ENCODE measurements at places on chromosomes 1 and 21.

GRCh38 chr1:34101151-34101550 lies 63.9 kb downstream of the CSMD2 start:
- no peak for DNase-seq

- DNase-seq: no peak
Measured at GRCh38 chr1:94973309-94973922, 46.5 kb upstream of the CNN3 start.

- no peak for DNase-seq
Measured at GRCh38 chr1:243408479-243408878, 152.6 kb downstream of the SDCCAG8 start.

DNA sequence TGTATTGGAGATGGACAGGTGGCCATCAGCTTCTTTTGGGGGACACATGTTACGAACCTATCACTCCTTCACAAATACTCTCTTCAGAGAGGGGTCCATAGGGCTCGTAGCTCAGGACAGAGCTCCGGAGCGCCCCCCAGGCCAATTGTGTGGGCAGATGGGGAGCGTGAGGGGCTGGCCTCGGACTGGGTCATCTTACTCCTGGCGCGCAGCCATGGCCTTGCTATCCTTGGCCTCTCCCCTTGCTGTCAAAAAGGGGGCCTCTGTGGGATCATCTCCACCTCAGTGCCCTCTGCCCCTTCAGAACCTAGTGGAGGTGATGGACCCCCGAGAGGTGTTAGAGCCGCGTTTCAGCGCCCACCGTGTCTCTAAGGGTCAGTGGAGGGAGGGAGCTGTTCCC lies 35.0 kb downstream of the ATP5PO start:
- no peak for DNase-seq

GRCh38 chr21:31654340-31654739 lies 5.2 kb upstream of the SOD1 start:
- DNase-seq: no peak

- DNase-seq: no peak
Measured at GRCh38 chr1:43206600-43207228, 34.6 kb downstream of the CFAP57 start.

DNA sequence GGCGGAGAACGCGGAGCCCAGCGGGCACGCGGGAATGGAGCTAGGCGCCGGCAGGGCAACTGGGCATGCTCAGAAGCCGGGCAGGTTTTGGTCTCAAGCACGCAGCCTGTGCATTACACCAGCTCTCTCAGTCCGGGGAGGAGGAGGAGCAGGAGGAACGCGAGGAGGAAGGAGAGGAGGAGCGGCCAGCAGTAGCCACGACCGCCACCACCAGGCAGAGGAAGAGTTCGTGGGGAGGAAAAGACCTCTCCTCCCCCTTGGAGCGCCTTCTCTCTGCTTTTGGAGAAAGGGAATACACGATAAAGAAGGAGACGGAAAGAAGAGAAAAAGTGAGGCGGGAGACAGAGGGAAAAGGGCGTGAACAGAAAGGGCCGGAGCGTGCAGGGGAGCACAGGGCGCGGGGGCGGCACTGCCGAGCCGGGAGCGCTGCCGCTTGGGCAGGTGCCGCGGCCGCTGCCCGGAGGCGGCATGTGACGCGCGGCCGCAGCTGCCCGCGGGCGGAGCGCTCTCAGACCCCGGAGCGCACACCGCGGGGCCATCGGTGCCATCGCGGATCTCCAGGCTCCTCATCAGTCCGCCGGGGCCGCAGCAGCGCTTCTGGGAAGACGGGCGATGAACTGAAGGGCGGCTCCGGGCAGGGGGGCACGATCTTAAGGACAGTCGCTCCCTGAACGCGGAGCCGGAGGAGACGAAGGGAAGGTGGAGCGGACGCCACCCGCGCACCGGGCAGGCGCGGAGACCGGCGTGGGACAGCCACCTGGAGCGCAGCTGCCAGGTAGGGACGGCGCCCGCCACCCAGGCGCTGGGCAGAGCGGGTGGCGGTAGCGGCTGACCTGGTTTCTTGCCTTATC lies at the start of gene CHRM3:
TSS of gene CHRM3 (plus strand) at position 116 of the 851 bp plus-strand sequence. CDS start 520,884 bp downstream, outside the sequence.
- peak; percentile 48 for DNase-seq

DNA sequence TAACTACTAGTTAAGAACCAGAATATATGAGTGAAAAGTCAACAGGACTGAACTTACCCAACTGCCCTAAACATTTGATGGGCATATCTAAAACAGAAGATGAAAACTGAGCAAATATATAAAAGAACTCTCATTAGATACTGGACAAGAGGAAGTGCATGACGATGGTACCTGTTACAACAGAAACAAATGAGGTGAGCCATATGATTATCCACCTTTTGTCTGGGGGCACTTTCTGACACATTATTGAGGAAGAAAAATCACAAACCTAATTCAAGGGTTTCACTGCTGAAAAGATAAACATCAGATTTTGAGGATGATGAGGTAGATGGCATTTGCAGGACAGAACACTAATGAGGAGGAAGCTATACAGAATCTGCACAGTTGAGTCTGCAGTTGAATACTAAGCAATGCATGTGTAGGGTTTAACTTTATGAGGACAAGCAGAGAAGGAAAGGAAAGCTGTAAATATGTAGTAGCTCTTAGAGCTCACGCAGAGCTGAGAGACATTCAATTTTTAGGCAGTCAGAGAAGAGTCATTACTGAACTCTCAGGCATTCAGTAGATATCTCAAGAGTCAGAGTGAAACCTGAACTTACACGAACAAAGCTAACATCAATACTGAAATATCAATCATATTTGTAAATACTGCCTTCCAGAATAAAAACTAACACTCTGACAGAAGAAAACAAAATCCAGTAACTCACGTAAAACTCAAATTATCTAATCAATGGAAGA lies 262.1 kb downstream of the AKT3 start:
- peak; percentile 85 for DNase-seq

DNA sequence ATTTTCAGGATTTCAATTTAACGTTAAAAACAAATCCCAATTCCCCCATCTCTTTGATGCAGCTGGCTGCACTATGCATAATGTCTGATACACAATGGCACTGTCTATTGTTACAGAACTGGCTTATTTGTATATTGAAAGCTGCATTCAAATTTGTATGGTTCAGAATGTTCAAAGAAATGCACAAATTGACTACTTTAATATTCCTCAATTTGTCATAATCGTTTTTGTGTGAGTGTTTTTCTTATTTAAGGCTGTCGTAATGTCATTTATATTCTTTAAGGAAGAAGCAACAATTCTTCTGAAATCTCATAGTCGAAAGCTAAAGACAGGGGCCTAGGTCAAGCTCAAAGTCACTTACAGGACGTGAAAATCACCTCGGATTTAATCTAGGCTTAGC lies 341.4 kb upstream of the ZRANB2 start:
- DNase-seq: no peak

- no peak for DNase-seq
Measured at GRCh38 chr1:168285521-168285790, 4.8 kb downstream of the TBX19 start.

GRCh38 chr1:6513320-6513801 lies 21.9 kb upstream of the PLEKHG5 start:
- no peak for DNase-seq

GRCh38 chr1:214316593-214316992 lies 35.6 kb downstream of the SMYD2 start:
- no peak for DNase-seq

- DNase-seq: no peak
Measured at GRCh38 chr1:77841574-77841973, 46.9 kb upstream of the NEXN start.

GRCh38 chr1:10431070-10431730 lies 967 bp downstream of the CENPS start:
- DNase-seq: no peak

DNA sequence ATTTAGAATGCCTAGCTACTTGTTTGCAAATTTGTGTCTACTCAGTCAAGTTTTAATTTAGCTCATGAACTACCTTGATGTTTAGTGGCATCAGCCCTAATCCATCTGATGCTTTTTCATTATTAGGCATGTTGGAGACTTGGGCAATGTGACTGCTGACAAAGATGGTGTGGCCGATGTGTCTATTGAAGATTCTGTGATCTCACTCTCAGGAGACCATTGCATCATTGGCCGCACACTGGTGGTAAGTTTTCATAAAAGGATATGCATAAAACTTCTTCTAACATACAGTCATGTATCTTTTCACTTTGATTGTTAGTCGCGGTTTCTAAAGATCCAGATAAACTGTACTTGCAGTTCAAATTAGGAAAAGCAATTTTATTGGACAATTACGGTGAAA lies 7.6 kb downstream of the SOD1 start:
- DNase-seq: peak; percentile 57

- no peak for DNase-seq
Measured at GRCh38 chr1:10187026-10187334, 23.4 kb upstream of the KIF1B start.

DNA sequence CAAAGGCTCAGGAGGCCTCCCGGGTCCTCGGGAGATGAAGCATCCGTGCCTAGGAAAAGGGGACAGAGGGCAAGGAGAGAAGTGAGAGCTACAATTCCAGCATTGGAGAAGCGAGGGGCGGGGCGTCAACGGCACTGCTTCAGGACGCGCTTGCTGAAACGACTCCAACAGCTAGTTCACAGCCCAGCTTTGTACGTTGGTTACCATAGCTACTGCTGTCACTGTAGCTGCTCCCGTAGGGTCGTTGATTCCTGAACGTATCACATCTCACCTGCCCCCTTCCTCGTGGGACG lies 63.1 kb downstream of the TOR1AIP2 start:
- no peak for DNase-seq

DNA sequence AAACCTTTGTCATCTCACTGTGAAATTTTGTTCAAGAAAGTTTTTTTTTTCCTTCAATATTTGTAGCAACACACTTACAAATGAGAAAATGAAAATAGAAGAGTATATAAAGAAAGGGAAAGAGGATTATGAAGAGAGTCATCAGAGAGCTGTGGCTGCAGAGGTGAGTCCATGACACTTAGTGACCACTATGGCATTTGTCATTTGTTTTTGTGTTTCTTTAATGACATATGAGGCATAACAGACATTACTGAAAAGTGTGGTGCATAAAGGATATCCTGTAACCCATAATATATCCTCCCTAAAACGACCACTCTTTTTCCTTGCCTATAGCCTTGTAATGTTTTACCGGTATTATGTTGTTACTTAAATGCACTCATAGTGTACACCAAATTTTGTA lies 80.2 kb downstream of the VPS26C start:
- no peak for DNase-seq

DNA sequence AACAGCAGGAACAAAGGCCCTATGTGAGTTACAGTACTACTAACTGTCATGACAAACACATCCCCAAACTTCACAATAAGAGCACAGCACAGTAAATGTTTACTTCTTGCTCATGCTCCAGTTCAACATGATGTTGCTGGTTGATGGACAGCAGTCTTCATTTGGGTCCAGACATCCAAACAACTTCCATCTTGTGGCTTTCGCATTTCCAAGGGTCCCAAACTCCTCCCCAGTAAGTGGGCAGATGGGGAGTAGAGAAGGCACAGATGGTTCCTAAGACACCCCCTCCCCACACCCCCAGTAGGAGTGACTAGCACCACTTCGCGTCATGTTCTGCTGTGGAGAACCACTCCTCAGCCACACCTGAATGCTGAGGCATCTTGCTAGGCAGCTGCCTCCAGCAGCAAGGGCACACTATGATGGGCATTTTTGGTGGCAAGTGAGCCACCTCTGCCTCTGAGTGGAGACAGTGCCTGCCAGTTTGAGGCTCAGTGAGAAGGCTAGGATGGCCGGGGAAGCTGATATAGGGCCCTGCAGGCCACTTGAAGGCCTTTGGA lies 32.7 kb upstream of the CD2 start:
- DNase-seq: no peak

- no peak for DNase-seq
Measured at GRCh38 chr1:115331558-115332331, 6.3 kb downstream of the NGF start.

DNA sequence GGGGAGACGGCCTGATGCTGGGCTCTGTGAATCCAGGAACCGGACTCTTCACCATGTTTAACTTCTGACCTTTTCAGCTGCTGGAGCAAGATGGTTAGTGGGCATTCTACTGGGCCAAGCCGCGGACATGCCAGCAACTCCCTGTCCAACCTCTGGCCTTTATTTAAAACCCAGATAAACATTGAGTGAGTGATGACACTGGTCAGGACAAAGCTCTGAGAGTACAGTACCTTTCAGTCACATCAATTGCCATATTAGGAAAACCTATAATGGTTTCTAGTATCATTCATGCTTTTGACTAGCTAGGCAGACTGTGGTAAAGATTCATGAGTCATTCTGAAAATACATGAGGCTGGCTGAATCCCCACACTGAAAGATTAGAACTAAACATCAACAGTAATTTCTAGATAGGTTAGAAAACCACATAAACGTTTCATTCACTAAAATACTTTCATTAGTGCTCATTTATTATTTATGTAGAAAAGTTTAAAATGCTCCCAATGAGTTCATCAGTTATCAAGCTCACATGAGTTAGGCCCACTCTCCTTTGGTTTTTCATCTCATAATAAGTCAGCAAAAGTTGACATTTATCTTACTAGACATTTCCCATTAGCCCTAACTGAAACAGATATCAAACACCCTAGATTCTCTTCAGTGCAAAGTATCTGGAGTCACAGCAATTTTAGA lies 7.1 kb upstream of the ACTA1 start:
- peak; percentile 91 for DNase-seq

DNA sequence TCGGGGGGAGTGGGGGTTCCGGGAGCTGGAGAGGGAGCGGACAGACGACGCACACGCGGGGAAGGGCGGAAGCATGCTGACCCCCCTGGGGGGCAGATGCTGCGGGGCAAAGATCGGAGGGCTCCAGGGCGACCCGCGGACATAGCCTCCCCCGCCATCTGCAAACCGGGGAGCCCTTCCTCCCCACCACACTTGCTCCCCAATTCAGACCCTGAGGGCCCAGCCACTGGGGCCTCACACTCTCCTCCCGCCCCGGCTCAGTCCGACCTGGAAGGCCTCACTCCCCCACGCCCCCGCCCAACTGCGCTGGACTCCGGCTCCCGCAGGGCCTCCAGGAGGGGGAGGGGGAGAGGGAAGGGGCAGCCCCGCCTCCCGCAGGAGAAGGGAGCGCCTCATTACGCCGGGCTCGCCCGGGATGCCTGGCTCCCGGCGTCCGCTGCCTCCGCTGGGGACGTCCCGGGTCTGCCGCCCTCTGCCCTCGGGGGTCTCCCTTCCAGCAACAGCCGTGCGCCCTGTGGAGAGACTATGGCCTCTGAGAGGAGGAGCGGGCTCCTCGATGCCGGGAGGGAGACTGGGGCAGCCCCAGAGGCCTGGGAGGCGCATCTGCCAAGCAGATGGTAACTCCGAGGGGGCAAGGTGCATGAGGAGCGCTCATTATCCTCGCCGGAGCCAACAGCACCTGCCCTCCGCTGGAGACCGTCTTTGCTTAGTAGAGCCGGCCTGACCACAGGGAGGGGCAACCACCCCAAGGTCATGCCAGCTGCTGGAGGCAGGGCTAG lies 636 bp upstream of the CAMK2N1 start:
- DNase-seq: no peak

GRCh38 chr1:17075470-17076255 lies 21.8 kb upstream of the SDHB start:
- DNase-seq: peak; percentile 60

GRCh38 chr1:53585129-53585528 lies 125.9 kb downstream of the DMRTB1 start:
- peak; percentile 64 for DNase-seq

GRCh38 chr1:233055879-233056641 lies 105.6 kb downstream of the NTPCR start:
- no peak for DNase-seq

Data from activated CD4-positive, alpha-beta T cell treated with anti-CD3 and anti-CD28 coated beads, Interleukin-10, Interleukin-2, amounts not matched to agents 100 ng/mL and 50 ng/mL, durations not matched to agents 16 hours and 8 hours (primary cell).